ENCODE measurements at places on chromosomes 1 and 21.

DNA sequence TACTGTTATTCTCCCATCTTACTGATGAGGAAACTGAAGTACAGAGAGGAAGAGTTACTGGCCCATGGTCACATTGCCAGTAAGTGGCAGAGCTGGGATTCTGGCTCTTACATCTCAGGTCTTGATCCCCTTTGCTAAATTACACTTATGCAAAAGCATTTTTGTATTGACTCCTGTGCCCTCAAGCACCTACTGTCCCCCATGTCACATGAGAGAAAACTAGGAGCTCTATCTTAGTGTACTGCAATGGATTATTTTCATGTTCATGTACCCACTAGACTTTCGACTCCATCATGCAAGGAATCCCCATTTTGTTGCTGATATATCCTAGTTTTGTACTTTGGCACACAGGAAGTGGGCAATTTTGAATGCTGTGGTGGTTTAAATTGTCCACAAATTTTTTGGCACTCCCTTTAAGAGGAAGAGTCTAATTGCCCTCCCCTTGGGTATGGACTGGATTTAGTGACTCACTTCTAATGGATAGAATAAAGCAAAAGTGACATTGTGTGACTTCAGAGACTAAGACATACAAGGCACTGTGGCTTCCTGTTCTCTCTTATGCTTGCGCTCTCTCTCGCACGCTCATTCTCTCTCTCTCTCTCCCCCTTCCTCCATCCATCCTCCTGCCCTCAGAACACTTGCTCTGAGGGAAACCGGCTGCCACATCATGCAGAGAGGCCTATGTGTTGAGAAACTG is 43.5 kb upstream of the JAK1 start:
- DNase-seq, result no peak

- no peak for DNase-seq
Observed at GRCh38 chr1:116110567-116111523, at the start of gene MAB21L3. MAB21L3 (plus strand) TSS chr1:116111399; CDS start chr1:116112616, 1,217 bp downstream.

- DNase-seq, result peak; percentile 50
Observed at GRCh38 chr1:56438901-56439551, 140.3 kb downstream of the PLPP3 start.

- DNase-seq, result no peak
Observed at GRCh38 chr1:98500324-98500723, 161.2 kb upstream of the SNX7 start.

- DNase-seq, result no peak
Observed at GRCh38 chr1:221016751-221017150, 137.5 kb downstream of the HLX start.

- DNase-seq, result peak; percentile 90
Observed at GRCh38 chr1:166174108-166174507, 7.3 kb upstream of the FAM78B start.

GRCh38 chr1:228011721-228012311 is 5.0 kb downstream of the WNT3A start:
- DNase-seq, result peak; percentile 7

GRCh38 chr21:39479814-39480182 is 28.0 kb downstream of the SH3BGR start:
- DNase-seq, result no peak

GRCh38 chr1:59161136-59161535 is 135.8 kb upstream of the FGGY start:
- no peak for DNase-seq

- DNase-seq, result no peak
Observed at GRCh38 chr1:41768583-41768982, 150.1 kb downstream of the HIVEP3 start.

DNA sequence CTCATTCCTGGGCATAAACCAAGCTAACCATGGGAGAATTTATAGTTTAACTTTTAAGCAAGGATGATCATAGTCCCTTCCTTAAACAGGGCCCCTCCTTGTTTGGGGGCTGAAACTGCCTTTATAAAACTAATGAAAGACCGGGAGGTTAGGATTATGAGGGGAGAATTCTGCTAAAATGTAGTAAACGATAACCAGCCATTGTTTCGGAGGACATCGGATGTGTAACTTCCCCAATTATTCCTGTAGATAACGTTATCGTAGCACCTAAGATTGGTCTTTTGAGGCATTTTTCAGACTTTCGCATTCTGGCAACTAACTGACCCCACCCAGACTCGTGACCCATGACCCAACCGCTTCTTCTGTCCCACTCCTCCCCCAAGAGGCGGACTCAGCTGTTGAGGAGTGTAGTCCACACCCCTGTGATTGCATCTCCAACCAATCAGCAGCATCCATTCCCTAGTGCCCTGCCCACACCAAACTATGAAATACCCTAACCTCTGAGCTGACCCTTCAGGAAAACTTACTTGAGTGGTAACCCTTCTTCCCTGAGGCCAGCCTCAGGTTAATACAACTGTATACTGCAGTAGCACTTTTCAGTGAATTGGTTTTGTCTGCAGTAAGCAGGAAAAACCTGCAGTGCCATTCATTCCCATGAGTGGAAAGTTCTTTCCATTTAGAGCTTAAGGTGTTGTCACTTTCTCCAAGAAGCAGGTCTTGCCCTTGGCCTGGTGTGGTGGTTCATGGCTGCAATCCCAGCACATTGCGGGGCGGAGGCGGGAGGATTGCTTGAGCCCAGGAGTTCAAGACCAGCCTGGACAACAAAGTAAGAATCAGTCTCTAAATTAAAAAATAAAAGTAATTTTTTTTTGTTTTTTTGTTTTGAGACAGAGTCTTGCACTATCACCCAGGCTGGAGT is 823 bp upstream of the SYF2 start:
- DNase-seq, result peak; percentile 74

DNA sequence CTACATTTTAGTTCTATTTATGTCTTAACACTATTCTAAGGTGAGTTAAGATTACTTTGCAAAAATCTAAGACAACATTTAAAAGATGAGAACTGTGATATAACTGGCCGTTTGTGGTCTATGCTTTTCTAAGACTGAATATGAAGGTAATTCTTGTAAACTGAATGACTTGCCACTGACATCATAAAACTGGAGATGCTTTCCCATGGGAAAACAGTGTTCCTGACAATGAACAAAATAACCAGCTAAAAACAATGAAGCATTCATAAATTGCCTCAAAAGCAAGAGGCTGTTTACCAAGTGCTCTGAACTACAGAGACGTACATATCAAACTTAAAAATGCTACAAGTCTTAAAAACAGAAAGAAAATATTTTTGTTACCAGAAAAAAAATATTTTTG is 54.7 kb downstream of the APP start:
- no peak for DNase-seq

- DNase-seq, result no peak
Observed at GRCh38 chr1:205668951-205669340, 11.4 kb downstream of the SLC45A3 start.

DNA sequence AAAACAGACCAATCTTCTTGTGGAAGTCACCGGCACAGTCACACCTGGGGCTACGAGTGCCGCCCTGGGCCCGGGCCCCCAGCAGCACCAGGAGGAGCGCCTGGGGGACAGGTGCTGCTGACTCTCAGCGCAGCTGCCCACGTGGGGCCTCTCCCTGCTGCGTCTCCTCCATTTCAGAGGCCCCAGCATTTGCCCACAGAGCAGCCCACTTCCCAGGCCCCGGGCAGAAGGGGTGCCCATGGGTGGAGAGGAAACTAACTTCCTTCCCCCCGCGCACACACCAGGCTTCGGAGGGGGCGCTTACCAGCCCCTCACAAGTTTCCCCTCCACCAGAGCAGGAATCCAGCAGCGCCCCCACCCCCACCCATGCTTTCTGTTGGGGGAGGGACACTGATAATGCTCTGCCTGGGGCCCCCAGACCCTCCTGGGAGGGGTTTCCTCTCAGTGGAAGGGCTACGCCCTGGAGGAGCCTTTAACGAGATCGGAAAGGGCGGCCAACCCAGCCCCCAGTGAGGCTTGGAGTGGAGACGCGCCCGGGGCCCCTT is 440 bp downstream of the TNFRSF25 start:
- no peak for DNase-seq

- DNase-seq, result no peak
Observed at GRCh38 chr1:208929575-208929974, 653.9 kb upstream of the CAMK1G start.

DNA sequence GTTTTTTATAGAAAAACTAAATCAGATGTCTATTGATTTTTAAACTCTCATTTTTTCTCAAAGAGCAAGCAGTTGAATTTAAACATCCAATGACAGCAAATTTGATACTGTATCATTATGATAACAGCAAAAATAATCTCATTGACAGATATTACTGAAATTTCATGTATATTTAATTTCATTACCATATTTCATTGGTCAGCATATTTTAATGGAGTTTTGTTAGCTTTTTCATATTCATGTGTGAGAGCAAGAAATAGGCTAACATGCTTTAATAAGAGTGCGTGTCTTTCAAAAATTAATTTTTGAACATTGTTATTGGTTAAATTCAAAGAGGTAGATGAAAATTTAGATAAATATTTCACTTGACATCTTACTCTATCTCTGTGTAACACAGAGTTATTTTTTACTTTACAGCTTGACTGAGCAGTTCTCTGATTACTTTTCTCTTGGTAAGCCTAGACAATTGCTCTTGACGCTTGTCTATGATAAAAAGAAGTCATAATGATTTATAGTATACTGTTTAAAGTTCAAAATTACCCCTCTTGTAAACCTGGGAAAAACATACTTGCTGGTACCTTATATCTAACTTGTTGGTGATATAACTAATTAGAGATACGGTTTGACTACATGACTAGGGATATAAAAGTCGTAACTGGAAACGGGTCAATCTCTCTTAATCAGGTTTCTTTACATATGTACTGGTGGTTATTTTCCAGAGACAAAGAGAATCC is 732.3 kb upstream of the NCAM2 start:
- no peak for DNase-seq

- DNase-seq, result no peak
Observed at GRCh38 chr1:24316645-24317044, 2.5 kb upstream of the GRHL3 start.

GRCh38 chr1:6788946-6789345 is 3.7 kb downstream of the CAMTA1 start:
- DNase-seq, result no peak

GRCh38 chr1:178818416-178818815 is 52.5 kb downstream of the ANGPTL1 start:
- DNase-seq, result no peak

GRCh38 chr21:38380481-38381137 is 117.7 kb downstream of the ERG start:
- no peak for DNase-seq

DNA sequence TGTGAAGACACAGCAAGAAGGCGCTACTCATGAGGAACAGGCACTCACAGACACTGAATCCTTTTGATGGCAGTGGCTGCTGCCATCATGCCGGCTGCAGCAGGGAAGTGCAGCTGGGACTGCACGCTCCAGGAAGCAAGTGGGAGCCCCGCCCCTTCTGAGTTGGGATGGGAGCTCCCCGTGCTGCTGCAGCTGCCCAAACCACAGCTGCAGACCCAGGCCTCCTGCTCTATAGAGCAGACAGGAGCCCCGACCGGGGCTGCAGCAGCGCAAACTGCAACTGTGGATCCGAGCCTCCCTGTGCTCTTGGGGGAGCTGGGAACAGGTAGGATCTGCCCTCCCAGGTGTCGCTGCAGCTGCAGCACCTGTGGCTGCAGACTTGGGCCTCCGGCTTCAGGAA is 65.2 kb upstream of the MARK1 start:
- DNase-seq, result no peak

- no peak for DNase-seq
Observed at GRCh38 chr1:44089371-44090048, 29.1 kb upstream of the KLF17 start.

- no peak for DNase-seq
Observed at GRCh38 chr1:10070206-10070605, 37.4 kb downstream of the UBE4B start.

DNA sequence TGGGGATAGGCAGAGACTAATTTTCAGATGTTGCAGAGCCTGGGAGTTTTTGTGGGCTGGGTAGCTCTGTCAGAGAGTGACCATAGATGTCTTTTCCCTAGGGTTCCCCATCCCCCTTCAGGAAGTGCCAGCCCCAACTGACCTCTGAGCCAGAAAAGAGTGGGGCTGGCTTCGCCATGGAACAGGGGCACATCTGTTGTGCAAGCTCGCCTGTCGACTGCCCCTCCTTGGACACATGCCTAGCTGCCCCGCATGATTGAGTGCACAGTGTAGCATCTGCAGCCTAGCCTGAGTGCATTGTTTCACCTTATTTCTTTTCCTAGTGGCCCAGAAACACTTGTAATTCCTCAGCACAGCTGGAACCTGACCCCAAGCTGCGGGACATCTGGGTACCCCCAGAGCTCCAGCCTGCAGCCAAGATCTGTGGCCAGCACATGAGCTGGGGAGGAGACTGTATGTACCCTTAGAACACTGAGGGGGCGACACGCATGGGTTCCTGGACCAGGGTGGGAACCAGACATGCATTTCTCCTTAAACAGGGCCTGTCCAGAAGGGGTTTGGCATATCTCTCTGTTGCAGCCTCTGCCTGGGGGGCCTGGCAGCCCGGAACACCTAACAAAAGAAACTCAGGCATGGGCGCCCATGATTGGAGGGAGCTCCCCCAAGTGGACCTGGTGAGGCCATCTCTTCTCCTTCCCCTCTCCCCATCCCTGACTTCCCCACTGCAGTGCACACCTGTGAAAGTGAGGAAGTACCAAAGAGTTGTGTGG is 55.2 kb downstream of the SYT14 start:
- no peak for DNase-seq

DNA sequence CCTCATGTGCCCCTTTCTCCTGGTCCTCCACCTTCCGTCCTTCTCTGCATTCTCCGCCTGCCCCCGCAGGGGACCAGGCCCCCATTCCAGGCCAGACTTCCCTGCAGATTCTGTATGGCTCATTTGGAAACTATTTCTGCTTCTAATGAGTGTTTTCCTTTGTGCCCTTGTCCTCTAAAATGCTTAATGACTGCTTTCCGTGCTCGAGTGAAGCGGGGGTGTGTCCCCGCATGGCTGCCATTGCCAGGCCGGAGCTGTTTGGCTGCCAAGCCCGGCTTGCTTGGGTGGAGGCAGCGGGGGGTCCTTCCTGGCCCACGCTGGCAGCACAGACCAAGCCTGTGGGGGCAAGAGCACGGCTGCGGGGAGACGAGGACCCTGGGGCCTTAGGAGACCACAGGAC is 299.3 kb upstream of the VAMP3 start:
- DNase-seq, result no peak

GRCh38 chr1:3598051-3598491 is 13.2 kb downstream of the MEGF6 start:
- peak; percentile 70 for DNase-seq

DNA sequence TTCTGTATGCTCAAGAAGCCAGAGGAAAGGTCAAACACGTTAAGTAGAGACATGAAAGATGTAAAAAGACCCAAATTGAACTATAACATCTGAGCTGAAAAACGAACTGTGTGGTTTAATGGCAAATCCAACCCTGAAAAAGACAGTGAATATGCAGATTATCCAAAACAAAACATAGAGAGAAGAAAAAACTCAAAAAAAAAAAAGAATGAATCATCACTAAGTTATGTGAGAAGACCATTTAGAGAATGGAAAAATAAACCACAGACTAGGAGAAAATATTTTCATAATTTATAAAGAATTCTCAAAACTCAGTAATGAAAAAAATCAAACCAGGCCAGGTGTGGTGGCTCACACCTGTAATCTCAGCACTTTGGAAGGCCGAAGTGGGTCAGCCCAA is 253.3 kb downstream of the PLPP3 start:
- DNase-seq, result no peak

- DNase-seq, result peak; percentile 61
Observed at GRCh38 chr1:45205011-45205909, 1.1 kb downstream of the ZSWIM5 start.

Measured in left ventricle myocardium superior (tissue), 1 donor.